Islet precursor cell (in vitro differentiated cells): ENCODE measurements at places on chromosomes 2 and 18.

DNA sequence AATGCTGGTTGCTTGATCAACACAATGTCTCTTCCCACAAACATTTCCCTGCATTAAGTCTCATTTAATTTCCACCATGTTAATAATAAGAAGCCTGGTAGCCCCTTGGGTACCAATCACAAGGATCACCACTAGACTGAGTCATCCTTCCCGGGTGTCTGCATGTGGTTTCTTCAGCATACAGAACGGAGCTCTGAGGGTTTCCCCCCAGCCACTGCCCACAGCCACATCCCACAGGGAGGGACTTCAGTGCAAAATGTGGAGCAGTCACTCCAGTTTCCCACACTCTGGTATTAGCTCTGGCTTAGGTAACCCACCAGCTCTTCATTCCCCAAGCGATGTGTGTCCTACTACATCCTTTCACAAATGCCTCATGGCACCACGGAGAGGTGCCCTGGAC lies 42.7 kb upstream of the POLE4 start:
- DNase-seq: no peak

DNA sequence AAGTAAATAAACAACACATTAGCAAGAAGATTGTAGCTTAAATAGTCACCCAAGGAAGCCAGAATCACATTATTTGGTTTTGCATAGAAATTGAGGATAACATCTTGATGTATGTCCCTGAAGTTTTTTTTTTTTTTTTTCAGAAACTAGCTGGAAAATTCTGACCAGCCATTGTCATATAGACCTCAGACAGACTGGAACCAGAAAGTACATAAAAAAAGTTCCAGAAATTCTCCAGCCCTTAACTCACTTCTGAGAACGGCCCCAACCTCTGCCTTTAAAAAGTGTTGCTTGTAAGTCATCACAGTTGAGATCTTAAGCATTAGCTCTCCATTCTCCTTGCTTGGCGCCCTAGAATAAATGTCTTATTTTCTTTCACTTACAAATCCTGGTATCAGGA lies 350.5 kb downstream of the CCDC85A start:
- DNase-seq: peak; percentile 67

DNA sequence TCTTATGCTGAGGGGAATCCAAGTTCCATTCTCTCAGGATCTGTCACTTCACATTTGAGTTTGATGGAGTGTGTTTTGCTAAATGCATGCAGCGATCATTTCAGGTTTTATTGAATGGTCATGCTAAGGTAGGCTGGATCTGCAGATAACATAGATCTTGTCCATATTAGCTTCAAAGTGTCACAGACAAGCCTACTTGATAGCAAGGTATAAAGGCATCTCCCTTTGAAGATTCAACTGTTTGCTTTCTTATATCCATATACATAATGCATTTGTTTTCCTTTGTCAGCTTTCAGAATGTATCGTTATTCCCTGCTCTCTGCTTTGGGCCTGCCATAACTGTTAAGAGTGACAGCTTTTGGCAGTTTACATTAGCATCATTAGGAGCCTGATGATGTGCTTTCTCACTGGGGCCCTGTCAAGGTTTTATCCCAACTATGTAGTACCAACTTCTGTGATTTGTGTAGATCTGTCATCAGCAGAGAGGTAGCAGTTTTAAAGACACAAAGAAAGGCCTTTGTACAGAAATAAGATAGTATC lies 604.3 kb upstream of the CDH7 start:
- DNase-seq: no peak

- peak; percentile 80 for DNase-seq
Observed at GRCh38 chr2:239106314-239106908, 258.5 kb downstream of the TWIST2 start.

- DNase-seq: no peak
Observed at GRCh38 chr2:235654103-235654813, 160.4 kb downstream of the AGAP1 start.

GRCh38 chr2:47528874-47529273 lies 125.9 kb downstream of the MSH2 start:
- no peak for DNase-seq

DNA sequence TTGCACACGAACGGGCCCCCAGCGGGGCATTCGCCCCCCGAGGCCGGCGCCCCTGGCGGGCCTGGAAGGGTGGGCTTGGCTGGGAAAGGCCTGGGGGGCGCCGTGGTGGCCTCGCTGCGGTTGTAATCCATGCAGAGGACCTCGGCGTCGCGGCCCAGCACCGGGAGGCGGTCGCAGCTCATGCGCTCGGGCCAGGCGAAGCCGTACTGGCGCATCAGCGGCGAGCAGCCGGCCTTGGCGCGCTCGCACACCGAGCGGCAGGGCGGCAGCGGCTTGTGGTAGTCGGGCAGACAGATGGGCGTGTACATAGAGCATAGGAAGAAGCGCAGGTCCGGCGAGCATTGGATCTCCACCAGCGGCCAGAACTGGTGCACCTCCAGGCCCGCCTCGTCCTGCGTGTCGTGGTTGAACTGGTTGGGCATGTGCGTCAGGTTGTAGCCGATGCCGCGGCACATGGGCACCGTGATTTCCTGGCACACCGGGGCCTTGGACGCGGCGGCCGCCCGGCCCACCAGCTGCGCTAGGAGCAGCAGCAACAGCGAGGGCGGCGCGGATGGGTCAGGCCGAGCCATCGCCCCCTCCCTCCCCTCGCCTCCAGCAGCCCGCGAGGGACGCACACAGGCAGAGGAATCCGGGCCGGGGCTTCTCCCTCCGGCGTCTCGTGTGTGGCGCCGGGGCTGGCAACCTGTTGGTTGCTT lies 1.4 kb downstream of the FZD5 start:
- peak; percentile 79 for DNase-seq

DNA sequence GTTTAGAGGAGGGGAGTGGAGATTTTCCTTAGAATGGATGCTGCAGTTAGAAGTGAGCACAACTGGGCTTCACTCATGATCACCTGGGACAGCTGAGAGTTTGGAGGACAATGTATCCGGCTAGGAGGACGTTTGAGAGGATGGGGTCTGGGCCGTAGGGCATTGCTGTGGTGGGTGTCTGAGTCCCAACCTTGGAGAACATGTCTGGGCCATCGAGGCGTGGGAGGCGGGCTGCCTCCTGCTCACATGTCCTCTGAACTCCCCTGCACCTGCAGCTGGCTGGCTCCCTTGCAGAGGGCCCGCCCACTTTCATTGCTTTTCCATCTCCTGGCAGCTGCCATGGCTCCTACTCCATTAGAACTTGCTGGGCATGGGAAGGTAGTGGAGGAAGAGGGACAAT lies 203.0 kb upstream of the PXDN start:
- DNase-seq: peak; percentile 24

GRCh38 chr2:99509387-99509786 lies 19.6 kb upstream of the REV1 start:
- no peak for DNase-seq

DNA sequence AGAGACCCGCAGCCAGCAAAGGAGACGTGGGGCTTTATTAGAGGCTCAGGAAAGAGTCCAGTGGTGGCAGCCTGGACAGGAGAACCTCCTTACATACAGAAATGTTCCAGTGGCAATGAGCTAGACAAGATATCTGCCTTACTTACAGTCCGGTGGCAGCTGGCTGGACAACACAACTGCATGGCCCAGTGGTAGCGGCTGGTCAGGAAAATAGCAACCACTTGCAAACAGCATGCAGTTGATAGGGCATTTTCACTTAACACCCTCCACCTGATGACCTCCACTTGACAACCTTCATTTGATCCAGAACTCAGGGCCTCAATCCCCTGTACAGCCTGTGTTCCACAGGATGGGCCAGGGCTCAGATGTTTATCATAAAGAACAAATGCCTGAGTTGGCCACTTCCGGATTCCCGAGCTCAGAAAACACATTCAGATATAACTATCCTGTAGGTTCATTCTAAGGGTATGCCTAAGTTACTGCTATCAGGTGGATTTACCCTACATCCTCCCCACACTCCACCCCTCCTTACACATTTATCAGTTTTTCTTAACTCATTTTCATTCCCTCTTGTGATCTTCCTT lies 63.3 kb upstream of the ITPRID2 start:
- no peak for DNase-seq

- no peak for DNase-seq
Observed at GRCh38 chr2:232540441-232541041, 1.0 kb downstream of the CHRNG start.
